ENCODE measurements at places on chromosomes 16 and 17.
A peak's percentile ranks its signal among the peaks of the same experiment; 100 is the strongest.

- DNase-seq: peak; percentile 96
These were observed 7.3 kb downstream of the ABI3 start for GRCh38 chr17:49217651-49218413.

DNA sequence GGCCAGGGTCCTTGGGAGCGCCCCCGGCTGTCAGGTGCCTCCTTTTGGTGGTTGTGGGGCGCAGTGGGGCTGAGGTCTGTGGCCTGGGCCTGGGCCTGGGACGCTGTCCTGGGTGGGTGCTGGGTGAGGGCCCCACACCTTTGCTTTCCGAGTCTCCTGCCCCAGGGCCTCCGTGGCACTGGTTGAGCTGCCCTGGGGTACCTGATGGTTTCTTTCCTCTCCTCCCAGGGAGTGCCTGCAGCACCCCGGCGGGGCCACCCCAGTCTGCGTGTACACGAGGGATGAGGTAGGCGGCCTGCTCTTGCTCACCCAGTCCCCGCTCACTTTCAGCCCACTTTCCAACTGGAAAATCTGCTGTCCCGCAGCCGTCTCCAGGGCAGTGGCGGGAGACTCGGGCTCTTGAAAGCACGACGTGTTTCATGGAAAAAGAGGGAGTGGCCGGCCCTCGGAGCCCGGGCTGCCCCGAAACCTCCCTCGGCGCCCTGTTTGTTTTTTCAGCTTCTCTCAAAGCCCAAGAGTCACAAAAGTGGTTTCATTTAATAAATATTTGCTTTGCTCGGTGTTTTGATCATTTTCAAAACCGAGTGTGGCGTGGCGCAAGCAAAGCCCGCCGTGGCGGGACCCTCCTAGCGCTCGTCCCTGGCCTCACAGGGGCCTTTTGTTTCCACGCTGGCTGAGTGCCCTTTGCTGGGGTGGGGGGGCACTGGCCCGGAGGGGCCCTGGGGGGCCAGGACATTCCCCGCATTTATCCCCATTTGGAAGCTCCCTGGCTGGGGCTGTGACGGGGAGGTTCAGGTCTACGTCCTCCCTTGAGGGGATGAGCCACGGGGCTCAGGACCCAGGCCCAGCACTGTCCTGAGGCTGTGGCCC lies 17.4 kb downstream of the ASPSCR1 start:
- no peak for DNase-seq

DNA sequence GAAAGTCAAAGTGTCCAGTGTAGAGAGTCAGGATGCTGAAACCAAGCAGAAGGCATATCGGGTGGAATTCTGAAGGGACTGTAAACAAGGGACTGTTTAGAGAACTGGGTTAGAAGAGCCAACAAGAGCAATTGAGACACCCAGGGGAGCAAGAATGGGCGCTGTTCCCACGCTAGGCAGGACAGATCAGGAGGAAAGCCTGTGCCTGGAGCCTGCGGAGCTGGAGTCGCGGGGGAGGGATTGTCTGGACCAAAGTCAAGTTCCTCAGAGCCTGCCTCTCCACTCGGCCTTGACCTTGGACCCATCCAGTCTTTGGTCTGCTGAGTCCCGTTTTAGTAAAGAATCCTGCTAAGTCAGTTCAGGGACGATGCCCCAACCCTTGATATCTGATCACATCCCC lies 14.7 kb upstream of the KLHL36 start:
- no peak for DNase-seq

GRCh38 chr16:85225721-85226120 lies 113.4 kb upstream of the CIBAR2 start:
- no peak for DNase-seq

DNA sequence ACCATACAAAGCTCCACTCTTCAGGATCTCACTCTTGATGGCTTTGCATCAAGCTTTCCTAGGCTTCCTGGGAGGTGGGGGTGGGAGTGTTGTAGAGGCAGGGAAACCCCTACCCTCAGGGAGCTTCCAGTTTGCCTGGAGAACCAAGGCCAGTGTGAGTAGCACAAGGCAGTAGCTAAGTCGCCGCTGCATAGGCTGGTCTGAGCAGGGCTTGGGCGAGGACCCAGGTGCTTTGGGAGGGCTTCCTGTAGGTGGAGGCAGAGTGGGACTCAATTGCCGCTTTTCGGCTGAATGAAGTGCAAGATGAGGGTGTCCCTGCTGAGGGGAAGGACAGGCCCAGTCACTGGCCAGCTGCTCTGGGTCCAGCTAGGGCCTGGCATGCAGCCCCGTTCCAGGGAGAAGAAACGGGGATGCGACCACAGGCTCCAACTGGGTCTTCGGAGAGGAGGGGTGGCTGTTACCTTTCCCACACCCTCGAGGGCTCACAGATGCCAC lies 3.9 kb downstream of the CD79B start:
- no peak for DNase-seq

All from CD8-positive, alpha-beta T cell (primary cell).